ENCODE measurements at places on chromosomes 11 and 22.
A peak's percentile ranks its signal among the peaks of the same experiment; 100 is the strongest.

- H3K27me3 ChIP-seq, result no peaks in the 10 kb centered on the region
- peaks cover 32% of the 10 kb centered on the region for H3K4me1 ChIP-seq
- no peak for DNase-seq
- peaks cover 6% of the 10 kb centered on the region for H3K36me3 ChIP-seq
- no peak overlapping the region for H3K4me3 ChIP-seq
Observed at GRCh38 chr22:35995772-35996171, 32.9 kb downstream of the RBFOX2 start.

DNA sequence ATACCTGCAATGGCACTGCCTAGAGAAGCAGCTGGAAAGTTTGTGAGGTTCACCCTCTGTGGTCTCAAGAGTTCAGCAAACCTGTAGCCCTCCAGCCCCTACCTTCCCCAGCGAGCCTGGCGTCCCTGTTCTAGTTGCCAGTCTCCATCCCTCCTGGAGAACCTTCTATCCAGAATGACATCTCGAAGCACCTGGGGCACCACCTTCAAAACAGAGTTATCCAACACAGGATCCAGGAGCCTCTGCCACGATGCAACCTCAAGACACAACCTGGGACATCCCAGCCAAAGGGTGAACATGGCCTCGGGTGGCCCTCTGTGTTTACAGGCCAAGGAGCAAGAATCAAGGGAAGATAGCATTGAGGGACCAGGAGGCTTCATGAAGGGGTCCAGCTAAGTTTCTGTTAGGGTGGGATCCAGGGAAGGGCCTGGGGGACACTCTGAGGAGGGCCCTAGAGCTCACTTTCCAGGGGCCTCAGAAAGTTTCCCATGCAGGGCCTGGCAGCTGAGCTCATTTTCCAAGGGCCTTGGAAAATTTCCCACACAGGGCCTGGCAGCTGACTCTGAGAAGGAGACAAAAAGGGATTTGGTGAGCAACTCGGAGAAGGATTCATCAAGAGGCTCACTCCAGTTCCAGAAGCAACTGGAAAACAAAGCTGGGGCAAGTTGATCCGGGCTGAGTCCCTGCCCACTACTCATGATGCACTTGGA, 36.9 kb upstream of the SYT13 start:
- H3K4me1 ChIP-seq, result no peaks in the 10 kb centered on the region
- no peak for DNase-seq
- peaks cover 25% of the 10 kb centered on the region for H3K27me3 ChIP-seq
- H3K27ac ChIP-seq, result no peak overlapping the region
- H3K36me3 ChIP-seq, result peaks cover 4% of the 10 kb centered on the region

DNA sequence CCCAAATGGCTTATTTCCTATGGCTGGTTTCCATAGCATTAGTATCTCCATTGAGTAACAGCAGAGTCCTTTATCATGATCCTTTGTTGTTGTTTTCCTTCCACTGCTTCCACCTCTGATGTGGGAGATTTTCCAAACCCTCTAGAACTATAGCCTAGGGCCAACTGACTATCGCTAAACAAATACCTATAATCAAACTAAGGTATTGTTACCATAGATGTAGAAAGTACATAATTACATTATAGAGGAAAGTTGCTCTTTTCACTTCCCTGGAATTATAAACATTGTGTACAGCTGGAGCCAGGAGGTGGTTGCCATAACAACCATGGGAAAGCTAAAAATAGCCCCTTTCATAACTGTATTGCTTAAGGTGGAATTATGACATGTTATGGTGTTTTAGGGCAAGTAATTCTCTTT, 47.0 kb upstream of the ALKBH3 start:
- H3K27ac ChIP-seq, result no peak overlapping the region
- no peak overlapping the region for H3K4me3 ChIP-seq
- DNase-seq, result no peak
- peaks cover 10% of the 10 kb centered on the region for H3K36me3 ChIP-seq
- peaks cover 29% of the 10 kb centered on the region for H3K4me1 ChIP-seq
- no peaks in the 10 kb centered on the region for H3K27me3 ChIP-seq

GRCh38 chr11:117836077-117836960, 11.8 kb upstream of the FXYD2 start:
- peak overlapping the region; percentile 21 for H3K4me3 ChIP-seq
- peak overlapping the region; percentile 76 for H3K27ac ChIP-seq
- H3K36me3 ChIP-seq, result peaks cover 2% of the 10 kb centered on the region
- H3K27me3 ChIP-seq, result no peaks in the 10 kb centered on the region
- H3K4me1 ChIP-seq, result peaks cover 24% of the 10 kb centered on the region
- DNase-seq, result no peak

GRCh38 chr11:72864702-72865655, 50.8 kb downstream of the ATG16L2 start:
- no peak for DNase-seq
- peaks cover 9% of the 10 kb centered on the region for H3K36me3 ChIP-seq
- no peak overlapping the region for H3K4me3 ChIP-seq
- no peak overlapping the region for H3K27ac ChIP-seq

DNA sequence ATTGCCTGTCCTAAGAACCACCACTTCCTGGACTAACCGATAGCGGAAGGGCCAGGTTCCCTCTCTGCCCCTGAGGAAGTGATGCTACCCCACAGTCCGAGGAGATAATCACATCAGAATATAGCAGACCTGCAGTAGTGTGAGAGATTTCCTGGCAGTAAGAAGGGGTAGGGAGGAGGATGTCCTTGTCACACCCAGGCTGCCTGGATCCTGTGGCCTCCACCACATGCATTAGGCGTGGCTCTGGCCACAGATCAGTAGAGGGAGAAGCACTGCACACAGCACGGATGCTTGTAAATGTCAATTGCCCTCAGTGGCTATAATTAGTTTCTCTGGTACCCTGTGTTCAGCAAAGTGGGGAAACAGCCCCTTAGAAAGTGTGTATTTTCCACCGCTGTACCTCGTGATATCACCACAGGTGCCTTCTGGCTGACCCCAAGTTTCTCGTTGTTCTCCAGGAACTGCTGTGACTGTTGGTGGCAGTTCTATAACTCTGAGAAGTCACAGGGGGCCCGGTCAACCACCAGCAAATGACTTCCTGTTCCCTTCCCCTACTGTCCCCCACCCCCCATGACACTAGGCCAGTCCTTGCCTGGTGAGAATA, 61.8 kb downstream of the UBASH3B start:
- no peak overlapping the region for H3K4me3 ChIP-seq
- no peak overlapping the region for H3K27ac ChIP-seq
- DNase-seq, result no peak
- H3K27me3 ChIP-seq, result no peaks in the 10 kb centered on the region
- H3K36me3 ChIP-seq, result no peaks in the 10 kb centered on the region
- H3K4me1 ChIP-seq, result peaks cover 19% of the 10 kb centered on the region

Measured in neural crest cell (in vitro differentiated cells).